ENCODE measurements at places on chromosomes 1 and 21.
A peak's percentile ranks its signal among the peaks of the same experiment; 100 is the strongest.

DNA sequence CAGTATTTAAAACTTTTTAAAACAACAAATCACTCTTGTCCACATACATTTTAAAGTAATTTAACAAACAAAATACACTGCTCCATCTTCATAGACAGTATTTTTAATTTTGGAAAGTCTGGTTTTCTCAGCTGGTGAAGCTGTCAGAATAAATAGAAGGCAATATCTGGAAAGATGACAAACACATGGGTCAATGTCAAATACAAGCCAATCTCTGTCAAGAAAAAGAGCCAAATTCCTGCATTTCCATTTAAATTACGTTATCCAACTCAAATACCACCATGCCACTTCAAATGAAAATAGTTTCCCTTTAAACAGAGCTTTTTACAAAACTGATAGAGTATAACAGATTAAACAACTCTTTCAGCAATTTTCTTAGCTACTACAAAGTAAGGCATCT lies 176.5 kb downstream of the RERE start:
- DNase-seq: no peak

DNA sequence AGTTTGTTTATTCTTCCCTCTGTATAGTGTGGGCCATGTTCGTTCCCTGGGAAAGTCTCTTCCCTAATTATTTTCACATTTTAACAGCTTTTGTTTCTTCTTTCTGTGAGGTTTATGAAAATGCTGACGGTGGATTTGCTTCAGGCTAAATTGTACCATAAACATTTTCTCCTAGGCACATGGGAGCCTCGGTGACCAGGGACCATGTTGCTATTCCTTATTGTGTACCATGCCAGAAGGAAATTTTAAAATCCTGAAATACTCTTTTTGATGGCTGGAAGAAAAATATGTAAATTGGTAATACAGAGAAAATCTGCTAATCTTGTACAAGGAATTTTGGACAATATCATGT lies 230.1 kb upstream of the JUN start:
- DNase-seq: no peak

DNA sequence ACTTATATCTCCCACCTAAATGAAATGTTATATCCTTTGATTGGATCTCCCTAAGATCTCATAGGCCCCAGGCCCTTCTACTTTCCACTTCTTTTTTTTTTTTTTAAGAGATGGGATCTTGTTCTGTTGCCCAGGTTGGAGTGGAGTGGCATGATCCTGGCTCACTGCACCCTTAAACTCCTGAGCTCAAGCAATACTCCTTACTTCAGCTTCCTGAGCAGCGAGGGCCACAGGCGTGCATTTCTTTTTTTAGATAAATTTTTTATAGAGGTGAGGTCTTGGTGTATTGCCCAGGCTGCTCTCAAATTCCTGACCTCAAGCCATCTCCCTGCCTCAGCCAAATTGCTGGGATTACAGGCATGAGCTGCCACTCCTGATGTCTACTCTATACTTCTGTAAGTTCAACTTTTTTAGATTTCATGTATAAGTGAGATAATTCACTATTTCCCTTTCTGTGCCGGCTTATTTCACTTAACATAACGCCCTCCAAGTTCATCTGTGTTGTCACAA lies 987.5 kb upstream of the NCAM2 start:
- DNase-seq: no peak

- DNase-seq: no peak
These were observed 41.6 kb downstream of the LAMC2 start for GRCh38 chr1:183227422-183228346.

DNA sequence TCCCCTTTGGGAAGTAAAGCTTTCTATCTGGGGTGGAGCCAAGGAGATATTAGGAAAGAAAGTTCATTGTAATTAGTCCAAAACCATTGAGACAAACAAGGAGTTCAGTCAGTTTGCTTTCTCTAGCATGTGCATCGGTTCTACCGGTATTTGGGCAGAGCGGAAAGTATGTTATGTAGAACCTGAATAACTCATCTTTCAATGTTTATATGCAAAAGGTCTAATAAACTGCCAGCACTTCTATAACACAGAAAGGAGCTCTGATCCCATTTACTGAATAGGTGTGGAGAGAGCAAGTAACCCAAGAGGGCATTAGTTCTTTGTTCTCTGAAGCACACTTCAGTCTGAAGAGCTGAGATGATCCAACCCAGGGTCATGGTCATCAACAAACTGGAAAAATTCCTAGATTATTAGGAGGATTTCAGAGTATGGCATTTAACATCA lies 3.5 kb downstream of the TGFB2 start:
- DNase-seq: no peak

DNA sequence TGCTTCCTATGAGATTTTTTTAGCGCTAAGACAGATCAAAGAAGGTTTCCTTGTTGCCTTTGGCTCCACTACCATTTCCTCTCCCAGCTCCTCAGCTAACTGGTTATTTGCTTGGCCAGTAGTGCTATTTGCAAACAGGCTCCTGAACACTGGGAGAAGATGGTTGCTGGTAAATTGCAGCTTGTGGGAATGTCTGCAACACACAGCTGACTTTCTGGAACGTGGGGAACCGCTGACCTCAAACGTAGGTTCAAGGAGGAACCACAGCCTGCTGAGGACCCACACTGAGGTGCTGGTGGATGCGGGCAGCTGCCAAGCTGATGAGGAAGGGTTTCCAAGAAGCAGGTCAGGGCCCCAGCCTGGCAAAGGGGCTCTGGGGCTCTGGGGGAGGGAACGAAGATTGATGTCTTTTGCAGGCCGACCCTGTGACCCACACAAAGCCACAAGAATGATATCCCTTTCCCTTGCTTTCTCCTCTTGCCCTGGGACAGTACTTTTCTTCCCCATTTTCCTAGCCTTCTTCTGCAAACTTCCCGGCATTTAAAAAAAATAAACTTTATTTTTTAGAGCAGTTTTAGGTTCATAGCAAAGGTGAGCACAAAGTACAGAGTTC lies 24.8 kb downstream of the GNG4 start:
- DNase-seq: no peak

- peak; percentile 64 for DNase-seq
These were observed 53.8 kb downstream of the PCNX2 start for GRCh38 chr1:233241759-233242158.

Data from DMS79 treated with DMSO at 0.1 percent for 48 hours (cell line).